ENCODE measurements at places on chromosomes 3 and 15.

- DNase-seq = no peak
These were observed 23.6 kb downstream of the DCLK3 start for GRCh38 chr3:36740787-36741186.

- no peak for DNase-seq
These were observed 75.0 kb downstream of the STRIT1 start for GRCh38 chr3:155218462-155218861.

DNA sequence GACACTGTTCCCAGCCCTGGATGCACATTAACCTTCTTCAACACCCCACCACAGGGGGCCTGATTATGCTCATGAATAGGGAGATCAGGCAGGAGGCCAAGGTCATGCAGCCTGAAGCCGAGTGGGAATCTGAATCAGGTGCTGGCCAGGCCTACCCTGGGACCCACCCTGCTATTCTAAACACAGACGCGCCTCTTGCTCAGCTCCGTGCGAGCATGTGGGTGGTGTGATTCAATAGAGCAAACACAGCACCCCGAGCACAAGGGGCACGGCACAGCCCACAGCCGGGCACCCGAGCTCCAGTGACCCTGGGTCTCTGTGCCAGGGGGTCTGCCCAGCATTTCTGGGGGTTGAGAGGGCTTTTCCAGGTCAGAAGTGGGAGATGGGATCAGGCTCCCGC lies 24.6 kb upstream of the GRIP2 start:
- DNase-seq = no peak

DNA sequence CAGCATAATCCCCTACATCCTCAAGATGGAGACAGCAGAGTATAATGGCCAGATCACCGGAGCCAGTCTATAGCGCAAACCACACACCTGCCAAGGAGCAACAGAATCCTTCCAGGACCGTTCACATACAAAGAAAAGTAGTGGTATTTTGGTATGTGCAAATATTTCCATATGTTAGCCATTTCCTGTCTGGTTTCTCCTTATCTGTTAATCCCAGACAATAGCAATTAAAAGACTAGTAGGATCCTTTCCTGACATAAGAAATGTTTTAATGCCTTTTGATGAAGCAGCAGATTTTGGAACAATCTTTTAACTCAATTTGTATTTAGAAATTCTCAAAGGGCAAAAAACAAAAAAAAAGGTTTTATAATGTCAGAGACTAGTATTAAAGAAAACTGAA lies 22.2 kb downstream of the MRPS25 start:
- peak; percentile 8 for DNase-seq

DNA sequence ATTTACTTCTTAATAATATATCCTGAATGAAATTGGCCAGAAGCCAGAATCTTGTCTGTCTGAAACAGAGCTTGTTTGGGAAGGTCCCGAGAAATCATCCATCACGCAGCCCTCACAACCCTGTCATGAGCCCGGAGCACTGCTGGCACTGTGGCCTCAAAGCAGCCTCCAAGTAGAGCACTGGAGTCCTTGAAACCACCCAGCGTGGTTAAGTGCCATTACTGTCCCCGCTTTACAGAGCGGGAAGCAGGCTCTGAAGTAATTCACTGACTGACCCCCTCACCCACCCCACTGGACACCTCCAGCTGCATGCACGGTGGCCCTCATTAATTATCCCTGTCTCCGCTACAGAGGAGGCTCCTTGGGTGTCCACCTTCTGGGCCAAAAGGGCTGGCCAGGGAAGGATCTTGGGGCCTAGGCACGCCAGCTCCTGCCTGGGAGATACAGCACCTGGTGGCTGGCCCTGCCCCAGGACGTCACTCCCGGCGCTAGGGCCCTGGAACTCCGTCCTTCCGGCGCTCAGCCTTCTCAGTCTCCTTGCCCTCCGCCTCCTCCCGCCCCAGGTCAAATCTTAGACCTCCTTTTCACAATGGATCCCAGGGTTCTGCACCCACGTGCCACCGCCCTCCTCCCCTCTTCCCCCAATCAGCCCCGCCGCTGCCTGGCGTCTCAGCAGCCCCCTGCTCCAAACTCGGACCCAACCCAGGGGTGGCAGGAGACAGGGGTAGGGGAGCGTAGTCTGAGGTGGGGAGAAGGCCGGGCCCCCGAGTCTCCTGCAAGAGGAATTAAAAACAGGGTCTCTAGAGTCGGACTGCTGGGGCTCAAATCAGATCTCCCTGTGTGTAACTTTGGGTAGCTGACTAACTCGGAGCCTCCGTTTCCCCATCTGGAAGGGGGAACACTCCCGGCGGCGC lies 1.1 kb downstream of the TKT start:
- peak; percentile 78 for DNase-seq

- peak; percentile 90 for DNase-seq
These were observed 33.1 kb downstream of the TP63 start for GRCh38 chr3:189664311-189664710.

- no peak for DNase-seq
These were observed 72.8 kb upstream of the ACAD9 start for GRCh38 chr3:128806588-128806987.

- DNase-seq = no peak
These were observed 43.7 kb downstream of the MECOM start for GRCh38 chr3:169619793-169620192.

DNA sequence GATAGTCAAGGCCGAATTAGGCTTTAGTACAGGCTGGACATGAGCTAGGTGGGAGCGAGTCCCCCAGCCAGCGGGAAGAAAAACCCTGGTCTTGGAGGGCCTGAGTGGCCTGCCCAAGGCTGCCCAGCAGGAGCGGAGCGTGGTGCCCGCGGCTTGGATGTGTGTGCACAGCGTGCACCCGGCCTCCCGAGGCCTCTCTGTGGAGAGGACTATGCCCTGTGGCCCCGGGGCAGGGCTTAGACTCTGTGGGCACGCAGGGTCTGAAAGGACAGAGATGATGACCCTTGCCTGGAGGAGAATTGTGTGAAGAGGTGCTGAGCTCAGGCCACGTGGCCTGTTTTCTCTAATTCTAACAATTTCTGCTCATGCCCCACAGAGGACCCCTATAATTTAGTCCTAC lies 124.6 kb upstream of the IQSEC1 start:
- no peak for DNase-seq

DNA sequence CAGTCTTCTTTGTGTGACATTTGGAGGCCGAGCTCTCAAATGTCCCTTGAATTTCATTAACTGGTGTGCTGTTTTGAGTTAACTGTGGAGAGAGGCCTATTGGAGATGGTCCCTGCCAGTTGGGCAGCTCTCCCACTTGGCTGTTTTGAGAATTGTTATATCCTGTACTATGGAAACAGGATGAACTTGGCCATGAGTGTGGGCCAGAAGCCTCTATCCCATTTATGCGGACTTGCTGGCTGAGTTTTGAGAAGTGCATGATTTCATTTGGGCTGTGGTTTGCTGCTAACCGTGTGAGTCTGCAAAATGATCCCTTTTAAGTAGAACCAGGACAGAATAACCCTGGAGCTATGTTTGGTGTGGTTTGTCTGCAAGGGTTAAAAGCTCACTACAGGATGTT lies 366.0 kb downstream of the PTPRG start:
- peak; percentile 10 for DNase-seq

DNA sequence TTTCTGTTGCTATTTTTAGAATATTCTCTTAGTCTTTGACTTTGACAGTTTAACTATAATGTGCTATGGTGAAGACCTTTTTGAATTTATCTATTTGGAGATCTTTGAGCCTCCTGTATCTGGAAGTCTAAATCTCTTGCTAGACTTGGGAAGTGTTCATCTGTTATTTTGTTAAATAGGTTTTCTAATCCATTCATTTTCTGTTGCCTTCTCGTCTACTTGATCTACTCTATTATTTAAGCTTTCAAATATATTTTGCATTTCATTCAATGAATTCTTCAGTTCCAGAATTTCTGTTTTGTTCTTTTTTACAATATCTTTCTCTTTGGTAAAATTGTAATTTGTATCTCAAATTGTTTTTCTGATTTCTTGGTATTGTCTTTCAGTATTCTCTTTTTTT lies 47.8 kb downstream of the LEKR1 start:
- no peak for DNase-seq

Data from ELR (cell line).